ENCODE measurements at places on chromosomes 7 and 10.

DNA sequence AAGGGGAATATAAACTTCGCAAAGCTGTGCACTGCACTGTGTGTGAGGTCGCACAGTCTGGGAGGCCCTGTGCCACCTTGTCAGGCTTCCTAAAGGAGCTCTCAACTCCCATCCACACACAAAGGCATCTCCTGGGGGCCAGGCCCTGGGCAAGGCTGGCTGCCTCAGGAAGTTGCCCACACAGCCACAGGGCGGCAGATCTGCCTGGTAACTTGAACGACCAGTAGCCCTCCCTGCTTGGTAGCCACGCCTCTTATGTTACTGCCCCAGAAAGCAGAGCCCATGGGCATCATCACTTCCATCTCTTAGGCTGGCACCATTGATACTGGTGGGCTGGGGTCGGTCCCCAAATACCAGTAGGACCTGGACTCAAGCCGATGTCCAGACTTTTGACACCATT is 82.8 kb downstream of the HECW1 start:
- no peak for DNase-seq

- DNase-seq = no peak
Observed at GRCh38 chr7:76121044-76121443, 73.1 kb downstream of the MDH2 start.

- DNase-seq = no peak
Observed at GRCh38 chr10:535952-536351, 153.5 kb downstream of the DIP2C start.

DNA sequence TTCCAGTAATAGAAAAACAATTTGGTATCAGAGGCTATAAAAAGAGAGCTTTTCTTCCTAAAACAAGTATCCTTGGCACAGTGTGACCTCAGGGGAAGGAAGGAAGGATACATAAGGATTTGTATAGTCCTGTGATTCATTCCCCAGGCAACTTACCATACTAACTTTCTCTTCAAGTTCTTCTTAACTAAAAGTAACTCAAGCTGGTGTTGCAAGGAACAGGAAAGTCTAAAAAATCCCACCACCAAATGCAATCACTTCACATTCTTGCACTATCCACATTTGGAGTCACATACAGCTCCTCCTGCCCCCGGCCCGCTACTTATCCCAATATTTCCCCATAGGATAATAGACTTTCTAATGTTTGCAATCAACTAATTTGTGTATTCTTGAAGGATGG is 84.8 kb downstream of the PRKAG2 start:
- DNase-seq = no peak

- peak; percentile 62 for DNase-seq
Observed at GRCh38 chr7:39949971-39950472, at the start of gene CDK13. CDK13 (plus strand) TSS chr7:39950256; CDS start chr7:39950642, 386 bp downstream.

DNA sequence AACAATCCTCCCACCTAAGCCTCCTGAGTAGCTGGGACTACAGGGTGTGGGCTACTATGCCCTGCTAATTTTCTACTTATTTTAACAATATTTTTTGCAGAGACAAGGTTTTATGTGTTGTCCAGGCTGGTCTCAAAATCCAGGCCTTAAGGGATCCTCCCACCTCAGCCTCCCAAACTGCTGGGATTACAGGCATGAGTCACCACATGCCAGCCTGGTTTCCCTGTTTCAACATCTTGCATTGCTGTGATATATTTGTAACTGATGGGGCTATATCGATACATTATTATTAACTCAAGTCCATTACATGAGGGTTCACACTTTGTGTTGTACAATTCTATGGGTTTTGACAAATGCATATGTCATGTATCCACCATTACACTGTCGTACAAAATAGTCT is 41.9 kb upstream of the OGDHL start:
- DNase-seq = no peak

DNA sequence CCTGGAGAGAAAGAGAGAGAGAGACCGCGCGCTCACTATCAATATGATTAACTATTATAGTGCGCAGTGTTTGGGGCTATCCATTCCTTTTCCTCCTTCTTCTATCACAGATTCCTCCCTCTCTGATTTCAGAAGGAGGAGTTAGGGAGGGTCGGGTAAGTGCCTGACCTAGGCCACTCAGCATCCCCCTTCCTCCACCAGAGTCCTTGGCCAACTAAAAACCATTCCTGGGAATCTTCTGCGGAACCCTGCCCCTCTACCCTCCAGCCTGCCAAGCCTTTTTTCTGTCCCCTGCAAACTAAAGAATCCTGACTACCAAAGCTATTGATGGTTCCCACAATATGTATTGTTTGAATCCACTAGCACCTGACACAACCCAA is 256.2 kb upstream of the NFE2L3 start:
- no peak for DNase-seq

DNA sequence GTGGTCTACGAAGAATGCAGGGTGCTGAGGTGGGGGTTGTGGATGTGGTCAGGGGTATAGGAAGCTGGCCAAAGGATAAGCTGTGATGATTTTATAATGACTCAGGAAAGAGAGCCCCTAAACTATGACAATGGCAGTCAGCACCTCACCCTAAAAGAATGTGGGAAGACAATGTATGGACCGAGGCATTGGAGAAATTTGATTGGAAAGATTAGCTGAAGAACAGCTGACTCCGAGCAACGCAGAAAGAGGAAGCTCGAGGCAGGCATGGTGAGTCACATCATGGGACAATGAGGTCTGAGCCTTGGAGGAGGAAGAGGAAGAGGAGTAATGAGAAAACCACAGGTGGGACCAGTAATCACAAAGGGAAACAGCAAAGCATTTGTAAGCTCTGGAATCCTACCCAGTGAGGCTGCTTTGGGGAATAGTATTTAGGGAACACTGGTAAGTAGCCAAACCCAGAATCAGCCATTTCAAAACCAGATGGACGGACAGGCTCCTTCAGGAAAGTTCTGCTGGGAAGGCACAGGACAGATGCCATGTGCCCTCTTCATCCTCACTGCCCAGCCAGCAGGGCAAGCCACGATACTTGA is 295.4 kb downstream of the PRPF18 start:
- DNase-seq = peak; percentile 27

DNA sequence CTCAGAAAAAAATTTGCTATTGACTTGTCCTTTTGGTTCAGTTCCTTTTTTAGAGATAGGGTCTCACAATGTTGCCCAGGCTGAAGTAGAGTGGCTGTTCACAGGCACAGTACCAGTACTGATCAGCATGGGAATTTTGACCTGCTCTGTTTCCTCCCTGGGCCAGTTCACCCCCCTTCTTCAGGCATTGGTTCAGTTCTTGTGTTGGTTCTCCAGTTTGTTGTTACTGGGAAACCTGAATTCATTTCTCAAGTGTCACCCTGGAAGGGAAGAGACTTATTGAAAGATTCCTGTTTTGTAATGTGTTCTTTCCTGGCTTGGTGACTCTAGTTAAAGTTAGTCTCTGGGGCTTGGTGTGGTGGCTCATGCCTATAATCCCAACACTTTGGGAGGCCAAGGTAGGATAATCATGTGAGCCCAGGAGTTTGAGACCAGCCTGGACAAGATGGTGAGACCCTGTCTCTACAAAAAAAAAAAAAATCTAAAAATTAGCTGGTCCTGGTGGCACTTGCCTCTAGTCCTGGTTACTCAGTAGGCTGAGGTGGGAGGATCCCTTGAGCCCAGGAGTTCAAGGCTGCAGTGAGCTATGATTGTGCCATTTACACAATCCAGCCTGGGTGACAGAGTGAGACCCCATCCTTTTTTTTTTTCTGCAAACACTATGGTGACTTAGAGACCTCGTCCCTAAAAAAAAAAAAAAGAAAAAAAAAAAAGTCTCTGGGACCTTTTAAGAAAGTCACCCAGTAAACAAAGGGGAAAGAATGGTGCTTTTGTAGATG is 52.7 kb downstream of the CNNM2 start:
- DNase-seq = no peak

DNA sequence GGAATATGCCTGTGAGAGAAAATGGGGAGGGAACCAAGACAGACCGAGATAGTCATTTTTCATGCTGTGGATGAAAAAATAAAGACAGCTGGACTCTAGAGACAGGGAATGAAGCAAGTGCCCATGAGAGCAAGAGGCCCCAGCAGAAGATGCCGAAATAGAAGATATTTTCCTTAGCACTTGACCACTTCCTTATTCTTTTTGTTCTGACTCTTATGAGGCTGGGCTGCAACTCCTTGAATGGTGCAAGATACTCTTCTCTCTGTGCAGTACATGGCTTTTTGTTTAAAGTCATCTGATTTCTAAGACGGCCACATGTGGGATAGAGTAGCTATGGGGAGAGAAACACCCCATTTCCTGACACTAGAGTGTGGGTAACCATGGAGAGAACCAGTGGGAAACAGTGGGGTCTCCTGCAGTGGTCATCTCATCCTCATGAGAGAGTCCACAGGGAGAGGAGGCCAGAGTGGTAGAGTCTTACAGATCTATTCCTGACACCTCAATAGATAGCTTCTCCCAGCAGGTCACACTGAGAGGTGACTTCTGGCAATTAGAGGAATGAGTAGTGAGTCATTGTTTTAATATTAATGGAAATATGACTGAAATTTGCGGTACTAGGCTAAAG is 18.0 kb upstream of the VCL start:
- DNase-seq = no peak

GRCh38 chr10:28940158-28940888 is 263.0 kb downstream of the BAMBI start:
- DNase-seq = no peak

DNA sequence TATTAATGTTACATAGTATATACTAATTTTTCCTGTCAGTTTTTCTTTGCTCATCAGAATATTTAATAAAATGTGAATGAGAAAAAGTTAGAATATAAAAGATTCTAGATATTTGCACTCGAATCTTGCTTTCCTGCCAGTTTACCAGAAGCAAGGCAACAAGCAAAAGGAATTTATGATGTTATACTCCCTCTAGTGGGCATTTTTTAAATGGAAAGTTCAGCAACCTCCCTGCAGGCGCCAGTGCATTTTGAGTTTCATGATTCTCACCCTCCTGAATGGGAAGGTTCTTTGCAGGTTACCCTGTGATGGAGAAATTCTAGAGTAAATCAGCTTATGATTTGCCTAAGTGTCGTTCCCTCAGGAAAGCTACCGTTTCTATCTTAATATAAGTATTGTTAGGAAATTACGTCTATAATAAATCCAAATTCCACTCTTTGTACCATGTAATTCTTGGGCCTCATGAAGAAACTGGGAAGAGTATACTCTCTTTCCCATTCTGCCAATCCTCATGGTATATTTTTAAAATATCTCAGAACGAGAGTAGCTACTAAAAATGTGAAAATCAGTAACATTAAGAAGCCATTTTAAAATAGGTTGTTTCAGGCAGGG is 350.0 kb downstream of the CRPPA start:
- peak; percentile 68 for DNase-seq

GRCh38 chr7:41224063-41224763 is 478.7 kb downstream of the INHBA start:
- DNase-seq = no peak

DNA sequence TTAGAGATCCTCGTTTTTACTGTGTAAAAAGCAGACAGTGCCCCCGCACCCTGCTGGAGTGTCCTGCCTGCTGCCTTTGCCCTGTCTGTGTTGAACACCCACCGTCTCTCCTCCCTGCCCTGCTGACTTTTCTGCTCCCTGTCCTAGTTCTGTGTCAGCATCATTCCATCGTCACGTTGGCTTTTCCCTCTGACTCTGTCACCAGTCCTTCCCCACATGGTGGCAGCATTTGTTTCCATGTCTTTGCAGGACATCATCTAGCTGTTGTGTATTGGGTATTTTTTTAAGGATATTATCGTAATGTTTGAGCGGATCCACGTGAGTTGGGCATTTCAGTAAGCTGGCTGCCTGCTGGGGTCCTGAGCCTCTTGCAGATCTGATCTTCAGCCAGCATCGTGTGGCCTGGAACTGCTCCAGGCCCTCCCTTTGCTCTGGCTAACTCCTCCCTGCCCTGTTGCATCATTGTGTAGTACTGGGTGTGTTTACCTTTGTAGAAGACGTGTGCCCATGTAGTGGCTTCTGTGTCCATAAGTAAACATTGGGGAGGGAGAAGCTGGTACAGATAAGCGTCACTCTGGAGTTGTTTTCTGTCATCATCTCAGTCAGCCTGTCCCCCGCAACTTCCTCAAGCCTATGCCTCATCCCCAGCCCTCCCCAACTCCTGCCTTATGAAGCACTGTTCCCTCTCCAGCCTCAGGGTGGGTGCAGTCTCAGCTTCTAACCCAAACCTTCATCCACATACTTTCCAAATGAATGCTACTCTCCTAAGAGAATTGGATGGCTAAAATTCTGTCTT is 44.3 kb downstream of the TRRAP start:
- DNase-seq = peak; percentile 92

DNA sequence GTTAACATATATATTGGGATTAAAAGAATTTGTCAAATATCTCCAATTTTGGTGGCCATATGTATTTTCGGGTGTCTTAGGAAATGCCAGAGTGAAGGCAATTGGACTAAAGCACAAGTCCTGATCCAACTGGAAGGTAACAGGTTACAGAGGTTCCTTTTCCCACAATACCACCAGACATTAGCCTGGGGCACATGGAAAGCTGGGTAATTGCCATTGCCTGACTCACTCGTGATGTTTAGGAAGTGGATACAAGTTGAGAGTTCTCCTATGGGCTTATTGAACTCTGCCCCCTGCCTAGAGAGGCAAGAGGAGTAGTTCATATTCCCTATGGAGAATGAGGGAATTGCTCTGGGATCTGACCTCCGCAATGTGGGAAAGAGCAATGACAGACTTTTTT is 5.7 kb downstream of the DNAH11 start:
- DNase-seq = no peak

DNA sequence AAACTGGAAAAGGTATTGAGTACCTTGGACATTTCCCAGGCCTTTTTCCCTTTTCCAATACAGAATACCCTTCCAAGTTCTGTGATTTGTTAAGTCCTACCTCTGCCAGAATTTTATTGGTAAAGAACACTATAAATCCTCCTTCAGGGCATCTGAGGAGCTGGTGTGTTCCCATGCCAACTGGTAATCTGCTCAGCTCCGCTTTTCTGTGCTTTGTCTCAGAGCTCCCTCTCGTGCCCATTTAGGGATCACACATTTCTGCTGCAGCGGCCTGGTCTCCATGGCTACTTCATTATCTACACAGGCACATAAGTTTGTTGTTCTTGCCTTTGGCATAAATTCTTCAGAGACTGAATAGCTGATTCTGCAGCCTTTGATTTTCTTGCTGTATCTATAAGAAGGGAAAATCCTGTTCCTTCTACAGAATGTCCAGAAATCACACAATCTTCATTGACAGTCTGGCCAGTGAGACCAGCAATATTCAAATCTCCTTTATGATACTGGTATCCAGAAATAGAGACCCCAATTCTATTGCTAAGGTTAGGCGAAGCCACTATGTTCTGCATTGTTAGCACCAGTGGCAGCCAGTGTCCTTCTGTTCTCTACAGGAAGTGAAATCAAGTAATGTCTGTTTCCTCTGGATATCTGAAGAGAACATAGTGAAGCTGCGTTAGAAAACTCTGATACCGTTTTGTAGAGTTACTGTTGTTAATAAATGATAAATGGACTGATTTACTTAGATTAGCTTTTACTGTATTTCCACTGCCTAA is 51.9 kb downstream of the DENND11 start:
- peak; percentile 89 for DNase-seq

DNA sequence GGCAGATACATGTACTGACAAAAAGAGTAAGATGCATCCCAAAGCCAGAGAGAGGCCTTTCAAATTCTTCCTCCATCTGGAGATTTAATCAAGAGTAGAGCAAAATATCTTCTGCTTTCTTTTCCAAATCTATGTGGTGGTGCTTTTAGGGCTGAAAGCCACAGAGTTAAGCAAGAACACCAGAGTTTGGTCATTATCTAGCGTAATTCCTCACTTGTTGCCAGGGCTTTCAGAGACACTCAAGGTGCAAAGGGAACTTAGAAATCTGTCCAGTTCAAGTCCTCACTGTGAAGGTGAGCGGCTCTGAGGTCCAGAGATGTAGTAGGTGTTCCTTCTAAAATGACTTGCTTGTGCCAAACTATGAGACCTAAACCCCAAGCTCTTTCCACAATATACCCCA is 10.9 kb upstream of the NFE2L3 start:
- DNase-seq = no peak

All from G401 (cell line).